ENCODE measurements at places on chromosomes 2 and 18.

DNA sequence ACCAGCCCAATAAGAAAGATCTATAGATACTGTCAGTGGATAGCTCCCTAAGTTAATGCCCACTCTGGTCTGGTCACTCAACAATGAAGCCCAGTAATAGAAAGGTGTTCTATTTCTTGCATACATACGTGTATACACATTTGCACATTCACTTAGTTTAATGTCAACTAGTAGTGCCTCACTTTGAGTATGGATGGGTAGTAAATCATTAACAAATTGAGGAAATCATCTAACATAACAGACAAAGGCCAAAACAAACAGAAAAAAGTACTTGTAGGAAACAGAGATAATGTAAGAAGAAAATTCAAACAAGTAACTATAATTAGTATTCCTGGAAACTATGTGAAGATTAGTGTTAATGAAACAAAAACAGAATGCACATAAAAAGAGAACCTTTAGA, 13.3 kb upstream of the CCDC195 start:
- DNase-seq, result no peak

- no peak for DNase-seq
Observed at GRCh38 chr2:241036964-241037421, 38.6 kb downstream of the SNED1 start.

GRCh38 chr2:160406591-160407392, 86.8 kb downstream of the RBMS1 start:
- DNase-seq, result peak; percentile 65

DNA sequence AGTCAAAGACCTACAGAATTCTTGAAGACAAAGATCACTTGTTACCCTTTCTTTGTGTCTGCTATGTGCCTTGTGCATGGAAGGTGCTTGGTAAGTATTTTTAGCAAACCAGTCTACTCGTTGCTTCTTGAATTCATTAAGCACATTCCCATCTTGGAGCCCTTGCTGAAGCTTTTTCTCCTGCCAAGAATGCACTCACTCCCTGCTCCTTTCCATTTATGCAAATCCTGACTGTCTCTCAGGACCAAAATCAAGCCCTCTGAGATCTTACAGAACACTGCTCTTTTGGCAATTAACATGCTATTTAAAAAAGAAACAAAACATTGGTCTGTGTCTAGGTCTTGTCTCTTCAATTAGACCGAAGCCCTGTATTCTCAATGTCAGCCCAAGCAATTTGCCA, 75.8 kb downstream of the CLHC1 start:
- no peak for DNase-seq

- no peak for DNase-seq
Observed at GRCh38 chr2:159614534-159615366, 1.6 kb downstream of the BAZ2B start.
